NB4 (cell line): ENCODE measurements at places on chromosomes 13 and 19.
A peak's percentile ranks its signal among the peaks of the same experiment; 100 is the strongest.

DNA sequence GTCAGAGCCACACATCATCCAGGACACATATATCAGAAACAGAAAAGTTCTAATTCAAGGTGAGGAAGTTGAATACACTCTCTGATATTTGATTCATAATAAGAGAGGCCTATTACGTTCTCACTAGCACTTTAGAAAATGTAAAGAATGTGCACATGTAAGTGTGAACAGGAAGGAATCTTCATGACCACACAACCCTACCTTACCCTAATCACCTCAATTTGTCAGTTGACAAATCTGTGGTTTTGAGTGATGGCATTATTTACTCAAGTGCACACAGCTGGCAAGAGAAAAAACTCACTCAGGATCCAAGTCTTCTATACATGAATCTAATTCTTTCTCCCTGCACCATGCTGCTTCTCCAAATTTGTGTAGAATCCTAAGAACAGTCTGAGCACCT is 445.8 kb downstream of the SUCLA2 start:
- DNase-seq, result no peak

- DNase-seq, result no peak
These were observed 225.2 kb downstream of the FOXO1 start for GRCh38 chr13:40440990-40441820.

GRCh38 chr13:109220631-109221030 is 565.8 kb downstream of the IRS2 start:
- DNase-seq, result no peak

- DNase-seq, result no peak
These were observed 4.2 kb downstream of the KLK12 start for GRCh38 chr19:51030631-51031030.

GRCh38 chr13:39952249-39953233 is 297.1 kb downstream of the COG6 start:
- DNase-seq, result no peak

DNA sequence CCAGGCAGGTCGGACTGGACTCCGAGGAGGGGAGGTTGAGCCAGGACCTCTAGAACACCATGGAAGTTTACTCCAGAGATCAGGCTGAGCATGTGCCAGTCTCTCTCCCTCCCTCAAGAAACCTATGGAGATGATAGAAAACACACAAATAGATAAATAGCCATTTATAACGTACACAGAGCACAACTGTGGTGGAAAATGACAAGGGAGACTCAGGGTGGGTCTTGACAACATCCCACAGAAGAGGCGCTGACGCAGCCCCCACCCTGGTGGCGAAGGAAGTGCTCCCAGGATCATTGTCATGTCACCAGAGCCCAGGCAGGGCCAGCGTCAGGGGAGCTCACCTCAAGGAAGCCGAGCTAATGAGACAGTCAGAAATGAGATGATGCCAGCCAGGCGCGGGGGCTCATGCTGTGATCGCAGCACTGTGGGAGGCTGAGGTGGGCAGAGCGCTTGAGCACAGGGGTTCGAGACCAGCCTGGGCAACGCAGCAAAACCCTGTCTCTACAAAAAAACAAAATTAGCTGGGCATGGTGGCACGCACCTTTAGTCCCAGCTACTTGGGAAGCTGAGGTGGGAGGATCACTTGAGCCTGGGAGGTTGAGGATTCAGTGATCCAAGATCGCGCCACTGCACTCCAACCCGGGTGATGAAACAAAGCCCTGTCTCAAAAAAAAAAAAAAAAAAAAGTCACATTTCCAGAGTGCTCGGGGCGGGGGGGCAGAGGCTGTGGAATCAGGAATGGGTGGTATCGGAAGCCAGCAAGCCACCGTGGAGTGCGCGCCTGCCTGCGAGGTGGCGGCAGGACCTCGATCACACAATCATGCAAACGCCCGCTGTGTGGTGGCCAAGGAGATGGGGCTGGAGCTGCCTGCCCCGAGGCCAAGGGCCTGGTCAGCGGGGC is 178.4 kb downstream of the KDM4B start:
- DNase-seq, result no peak

DNA sequence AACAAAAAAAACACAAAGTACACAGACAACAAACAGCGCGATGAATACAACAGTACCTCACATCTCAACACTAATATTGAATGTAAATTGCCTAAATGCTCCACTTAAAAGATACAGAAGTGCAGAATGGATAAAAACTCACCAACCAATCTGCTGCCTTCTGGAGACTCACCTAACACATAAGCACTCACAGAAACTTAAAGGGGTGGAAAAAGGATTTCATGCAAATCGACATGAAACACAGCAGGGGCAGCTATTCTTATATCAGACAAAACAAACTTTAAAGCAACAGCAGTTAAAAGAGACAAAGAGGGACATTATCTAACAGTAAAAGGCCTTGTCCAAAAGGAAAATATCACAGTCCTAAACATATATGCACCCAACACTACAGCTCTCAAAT is 209.5 kb downstream of the ABCC4 start:
- no peak for DNase-seq

DNA sequence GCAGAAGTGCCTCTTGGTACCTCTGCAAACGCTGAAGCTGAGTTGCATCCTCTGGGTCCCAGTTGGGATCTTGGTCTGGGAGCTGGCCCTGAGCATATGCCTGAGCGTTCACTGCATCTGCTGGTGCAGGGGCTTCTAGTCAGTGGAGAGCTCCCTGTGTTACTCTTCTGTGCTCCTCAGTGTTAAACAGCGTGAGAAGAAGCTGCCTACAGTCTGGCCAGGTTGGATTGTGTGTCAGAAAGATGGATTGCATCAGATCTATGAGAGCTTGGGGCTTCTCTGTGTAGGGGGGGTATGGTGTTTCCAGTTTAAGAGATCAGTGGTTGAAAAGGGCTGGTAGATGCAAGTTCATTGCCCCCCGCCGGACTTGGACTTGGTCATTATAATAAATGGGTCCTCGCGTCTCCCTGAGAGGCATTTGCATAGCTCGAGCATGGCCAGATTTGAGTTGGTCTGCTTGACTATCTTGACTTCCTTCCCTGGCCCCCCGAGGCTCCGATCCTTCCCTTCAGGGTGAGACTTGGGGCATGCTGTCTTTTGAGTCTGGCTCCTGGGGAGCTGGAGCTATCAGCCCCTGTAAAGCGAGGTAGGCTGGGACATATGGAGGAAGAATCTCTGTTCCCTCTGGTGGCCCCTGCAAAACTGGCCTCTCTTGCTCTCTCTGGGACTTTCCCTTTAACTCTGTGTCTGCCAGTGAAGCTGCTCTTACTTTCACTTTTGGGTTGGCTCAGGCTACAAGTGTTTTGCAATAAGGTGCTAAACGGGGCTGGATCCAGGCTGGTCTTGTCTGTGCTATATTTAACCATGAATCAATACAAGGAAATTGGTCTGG is 52.9 kb downstream of the OR10H4 start:
- DNase-seq, result peak; percentile 81

GRCh38 chr19:7515645-7516151 is at the start of gene ZNF358:
Gene ZNF358 (plus strand): TSS chr19:7516103. CDS start chr19:7519243, 3,140 bp downstream.
- DNase-seq, result peak; percentile 76

DNA sequence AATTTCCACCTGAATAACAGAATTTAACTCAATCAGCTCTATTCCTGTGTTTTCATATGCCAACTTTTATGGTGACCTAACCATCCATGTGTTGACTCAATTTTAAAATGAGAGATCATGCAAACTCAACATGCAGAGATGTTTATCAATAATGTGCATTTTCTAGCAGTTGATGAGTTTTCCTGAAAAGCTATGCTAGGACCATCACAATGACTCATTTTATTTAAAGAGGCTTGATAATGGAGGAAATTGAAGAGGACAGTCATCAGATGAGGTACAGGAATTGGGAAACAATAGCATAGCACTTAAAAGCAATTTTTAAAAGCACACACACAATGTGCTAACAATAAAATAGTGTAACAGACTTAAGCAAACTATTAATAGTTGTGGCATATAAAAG is 127.1 kb downstream of the VWA8 start:
- no peak for DNase-seq

- no peak for DNase-seq
These were observed 527.5 kb downstream of the DCT start for GRCh38 chr13:93951951-93952350.

DNA sequence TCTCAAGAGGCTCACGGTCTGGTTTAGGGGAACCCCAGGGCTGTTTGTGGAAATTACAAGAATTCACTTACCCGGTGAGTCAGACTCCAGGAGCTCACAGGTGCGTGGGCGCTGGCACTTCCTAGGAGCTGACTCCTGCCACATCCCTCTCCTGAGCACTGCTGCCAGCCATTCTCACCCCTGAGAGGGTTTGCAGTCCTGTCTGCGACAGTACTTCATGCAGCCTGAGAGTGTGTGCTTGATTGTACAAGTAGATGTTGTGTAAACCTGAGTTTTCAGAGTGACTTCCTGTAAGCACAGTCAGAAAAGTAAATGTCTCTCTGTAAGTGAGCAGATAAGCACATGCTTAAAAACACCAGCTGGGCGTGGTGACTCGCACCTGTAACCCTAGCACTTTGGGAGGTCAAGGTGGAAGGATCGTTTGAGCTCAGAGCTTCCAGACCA is 8.1 kb downstream of the MRPL4 start:
- peak; percentile 73 for DNase-seq

DNA sequence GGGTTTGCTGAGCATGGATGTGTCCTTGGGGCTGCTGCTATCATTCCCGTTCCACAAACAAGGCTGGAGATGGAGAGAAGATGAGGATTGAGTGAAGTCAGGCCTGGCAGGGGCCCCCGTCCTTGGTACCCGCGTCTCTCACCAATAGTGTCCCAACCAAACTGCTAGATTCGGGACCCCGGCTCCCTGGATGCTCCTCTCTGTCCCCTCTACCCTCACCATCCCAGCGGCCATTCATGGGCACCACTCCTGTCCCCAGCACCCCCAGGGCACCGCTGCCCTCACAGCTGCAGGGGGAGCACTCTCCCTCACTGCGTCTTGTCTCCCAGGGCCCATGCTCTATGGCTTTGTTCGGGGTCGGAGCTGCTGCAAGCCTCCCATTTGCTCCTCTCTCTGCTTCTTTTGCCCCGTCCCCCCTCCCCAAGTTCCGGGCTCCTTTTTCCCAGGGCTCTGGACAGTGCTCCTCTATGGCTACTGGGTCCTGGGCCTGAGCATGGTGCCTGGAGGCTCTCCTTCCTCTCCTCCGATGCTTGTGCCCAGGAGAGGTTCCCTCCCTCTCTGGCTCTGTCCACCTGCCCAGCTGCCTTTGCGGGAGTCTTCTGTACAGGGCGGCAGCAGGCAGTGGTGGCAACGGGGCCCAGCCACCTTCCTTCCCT is 219.5 kb downstream of the TEX29 start:
- peak; percentile 20 for DNase-seq

- DNase-seq, result no peak
These were observed 80.6 kb downstream of the KDM4B start for GRCh38 chr19:5049561-5049960.

GRCh38 chr19:47518139-47518538 is 3.3 kb upstream of the NAPA start:
- DNase-seq, result peak; percentile 89

GRCh38 chr19:17109962-17110598 is 34.5 kb downstream of the MYO9B start:
- peak; percentile 93 for DNase-seq

GRCh38 chr19:46426506-46427162 is 2.1 kb downstream of the PNMA8C start:
- DNase-seq, result no peak

DNA sequence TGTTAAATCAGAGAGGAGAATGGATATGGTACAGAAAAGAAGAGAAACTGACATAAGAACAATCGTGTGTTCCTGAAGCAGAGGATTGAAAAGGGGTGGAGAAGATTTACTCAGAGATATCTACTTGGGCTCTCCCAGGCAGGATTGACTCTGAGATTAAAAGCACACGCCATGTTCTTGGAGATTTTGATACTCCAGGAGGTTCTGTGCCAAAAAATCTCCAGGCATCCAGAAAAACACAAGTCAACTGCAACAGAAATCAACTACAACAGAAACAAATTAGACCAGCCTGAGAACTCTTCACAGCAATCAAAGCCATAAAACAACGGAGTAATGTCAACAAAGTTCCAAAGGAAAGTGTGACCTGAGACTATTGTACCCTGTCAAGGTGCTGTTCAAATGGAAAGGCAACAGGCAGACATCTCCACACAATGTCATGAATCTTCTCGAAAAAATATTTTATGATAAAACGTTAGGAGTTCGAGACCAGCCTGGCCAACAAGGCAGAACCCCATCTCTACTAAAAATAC is 104.2 kb downstream of the UBL3 start:
- DNase-seq, result no peak

DNA sequence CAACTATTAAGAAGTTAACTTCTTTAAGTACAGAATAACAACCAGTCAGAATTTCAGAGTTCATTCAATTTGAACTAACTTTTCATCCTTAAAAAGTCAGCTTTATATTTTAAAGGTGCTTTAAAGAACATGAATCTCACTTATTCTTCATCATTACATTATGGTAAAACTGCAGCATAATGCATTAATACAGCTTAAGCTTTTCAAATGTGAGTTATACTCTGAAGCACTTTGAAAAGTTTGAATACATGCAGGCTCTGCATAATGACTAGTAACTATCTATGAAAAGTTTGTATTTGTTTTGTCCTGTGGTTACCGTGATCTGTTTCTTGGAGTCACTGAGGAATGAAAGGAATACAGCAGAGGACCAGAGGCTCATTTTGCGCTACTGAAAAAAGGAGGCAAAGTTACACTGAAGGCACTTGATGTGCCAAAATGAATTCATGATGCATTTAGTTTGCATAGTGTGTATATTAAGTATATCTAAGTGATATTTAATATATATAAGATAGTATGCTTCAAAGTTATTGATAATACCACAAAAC is 4.1 kb downstream of the PCDH17 start:
- no peak for DNase-seq
